Head of caudate nucleus (tissue), 42 donors: ENCODE measurements at places on chromosomes 16 and 17.

DNA sequence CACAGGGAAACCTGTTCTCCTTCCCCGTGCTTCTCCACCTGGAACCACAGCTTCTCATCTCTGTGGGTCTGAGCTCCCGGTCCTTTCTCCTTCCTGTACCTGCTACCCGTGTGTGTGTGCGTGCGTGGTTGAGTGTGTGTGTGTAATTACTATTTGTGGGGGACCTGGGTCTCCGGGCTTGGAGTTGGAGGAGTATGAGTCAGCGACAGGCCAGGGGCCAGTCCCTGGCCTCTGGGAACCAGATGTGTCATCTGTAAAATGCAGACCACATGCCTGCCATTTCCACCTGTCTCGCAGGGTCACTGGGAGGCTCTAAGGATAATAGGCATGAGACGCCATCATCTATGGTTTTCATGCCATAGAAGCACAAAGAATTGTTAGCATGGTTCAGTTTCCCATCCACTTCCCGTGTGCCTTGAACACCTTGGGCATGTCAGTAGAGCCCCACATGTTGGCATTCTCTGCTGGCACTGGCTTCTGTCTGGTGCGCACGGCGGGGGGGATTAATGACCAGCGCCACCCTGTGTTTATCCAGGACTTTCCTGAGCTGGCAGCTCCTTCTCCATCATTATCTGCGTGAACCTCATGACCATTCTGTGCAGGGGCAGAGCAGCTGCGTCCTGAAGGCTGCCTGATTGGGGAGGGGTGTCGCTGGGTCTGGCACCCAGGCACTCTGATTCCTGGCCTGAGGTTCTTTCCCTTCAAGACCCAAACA lies 1.5 kb downstream of the ZNF205 start:
- no peak for DNase-seq

DNA sequence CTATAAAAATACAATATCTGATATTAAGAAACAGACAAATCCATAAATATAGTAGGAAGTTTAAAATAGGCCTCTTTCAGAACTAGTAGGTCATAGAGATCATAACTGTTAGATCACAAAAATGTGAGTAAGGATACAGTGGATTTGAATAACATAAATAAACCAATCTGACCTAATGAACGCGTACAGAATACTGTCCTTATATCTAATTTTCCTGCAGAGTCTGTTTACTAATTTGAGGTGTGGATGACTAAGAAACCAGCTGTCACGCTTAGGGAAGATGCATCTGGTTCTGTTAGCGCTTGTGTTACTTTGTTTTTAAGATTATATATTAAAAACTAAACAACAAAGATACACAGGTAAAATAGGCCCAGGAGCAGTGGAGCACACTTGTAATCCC lies 14.8 kb downstream of the CPD start:
- no peak for DNase-seq

GRCh38 chr17:75115555-75115954 lies 5.8 kb downstream of the ARMC7 start:
- no peak for DNase-seq

GRCh38 chr16:71537643-71538042 lies 11.4 kb downstream of the CHST4 start:
- peak; percentile 36 for DNase-seq

DNA sequence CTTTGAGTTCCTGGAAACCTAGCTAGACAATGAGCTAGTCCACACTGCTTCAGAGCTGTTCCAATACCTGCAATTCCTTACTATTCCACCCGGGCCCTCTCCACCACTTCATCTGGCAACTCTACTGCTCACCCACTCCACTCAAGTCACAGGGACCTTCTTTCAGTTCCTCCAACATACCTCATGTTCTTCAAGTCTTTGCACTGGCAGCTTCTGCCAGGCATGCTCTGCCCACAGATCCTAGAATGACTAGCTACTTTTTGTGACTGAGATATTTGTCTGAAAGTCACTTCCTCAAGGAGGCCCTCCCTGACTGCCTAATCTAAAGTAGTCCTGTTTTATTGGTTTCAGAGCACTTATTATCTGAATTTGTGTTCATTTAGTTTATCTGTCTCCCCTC lies 86.4 kb downstream of the TEX14 start:
- DNase-seq = no peak

- DNase-seq = no peak
Measured at GRCh38 chr17:42252597-42253550, 23.3 kb downstream of the STAT5B start.

DNA sequence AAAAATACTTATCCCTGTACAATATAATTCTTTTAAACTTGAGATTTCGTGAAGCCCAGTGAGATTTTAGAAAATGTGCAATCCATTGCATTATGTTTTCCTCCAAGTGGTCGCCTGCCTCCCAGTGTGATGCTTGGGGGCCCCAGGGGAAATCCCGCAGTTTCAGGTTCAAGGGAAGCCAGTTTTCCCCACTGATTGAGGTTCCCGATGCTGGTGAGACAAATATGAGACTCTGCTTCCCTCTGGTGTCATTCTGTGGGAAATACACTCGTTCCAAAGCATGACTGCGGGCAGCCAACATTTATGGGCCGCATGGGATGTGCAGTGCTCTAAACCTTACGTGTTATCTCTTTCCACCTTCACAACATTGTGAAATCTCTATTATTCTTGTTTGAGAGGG lies 200.8 kb downstream of the PRKCB start:
- DNase-seq = no peak

- peak; percentile 62 for DNase-seq
Measured at GRCh38 chr16:5490499-5490898, 392.9 kb upstream of the EEF2KMT start.

DNA sequence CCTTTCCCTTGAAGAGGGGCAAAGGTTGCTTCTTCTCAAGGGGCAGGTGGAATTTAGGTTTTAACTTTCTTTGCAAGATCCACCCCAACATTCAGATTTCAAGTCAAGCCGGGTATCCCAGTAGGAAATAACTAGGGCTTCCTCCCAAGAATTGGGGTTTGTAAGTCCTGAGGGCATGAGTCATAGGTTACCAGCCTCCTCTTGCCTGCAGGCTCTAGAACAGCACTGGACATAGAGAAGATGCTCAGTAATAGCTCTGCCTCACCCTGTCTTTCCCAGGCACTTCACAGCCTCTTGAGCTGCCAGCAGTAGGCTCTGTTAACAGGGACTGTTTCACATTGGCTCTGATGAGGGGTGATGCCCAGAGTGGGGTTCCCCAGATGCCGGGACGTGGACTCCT lies 35.8 kb upstream of the ZFP90 start:
- DNase-seq = no peak

DNA sequence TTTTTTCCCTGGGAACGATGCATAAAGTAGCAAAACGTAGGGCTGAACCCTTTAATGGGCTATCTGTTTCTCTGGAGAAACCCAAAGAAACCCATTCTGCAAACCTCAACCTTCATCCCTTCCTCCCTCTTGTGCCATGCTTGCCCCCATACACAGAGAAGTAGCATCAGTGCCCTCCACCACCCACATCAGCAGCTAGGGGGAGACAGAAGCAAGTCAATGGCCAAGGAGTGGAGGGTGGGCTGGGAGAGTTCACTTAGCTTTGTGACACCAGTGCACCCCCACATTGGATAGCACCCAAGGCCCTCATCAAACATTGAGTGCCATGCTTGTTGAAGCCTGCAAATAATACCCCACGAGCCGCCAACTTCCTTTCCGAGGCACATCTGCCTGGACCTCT lies 282.4 kb downstream of the ABCC12 start:
- DNase-seq = no peak

- peak; percentile 41 for DNase-seq
Measured at GRCh38 chr17:57422574-57423164, 166.3 kb downstream of the MSI2 start.

DNA sequence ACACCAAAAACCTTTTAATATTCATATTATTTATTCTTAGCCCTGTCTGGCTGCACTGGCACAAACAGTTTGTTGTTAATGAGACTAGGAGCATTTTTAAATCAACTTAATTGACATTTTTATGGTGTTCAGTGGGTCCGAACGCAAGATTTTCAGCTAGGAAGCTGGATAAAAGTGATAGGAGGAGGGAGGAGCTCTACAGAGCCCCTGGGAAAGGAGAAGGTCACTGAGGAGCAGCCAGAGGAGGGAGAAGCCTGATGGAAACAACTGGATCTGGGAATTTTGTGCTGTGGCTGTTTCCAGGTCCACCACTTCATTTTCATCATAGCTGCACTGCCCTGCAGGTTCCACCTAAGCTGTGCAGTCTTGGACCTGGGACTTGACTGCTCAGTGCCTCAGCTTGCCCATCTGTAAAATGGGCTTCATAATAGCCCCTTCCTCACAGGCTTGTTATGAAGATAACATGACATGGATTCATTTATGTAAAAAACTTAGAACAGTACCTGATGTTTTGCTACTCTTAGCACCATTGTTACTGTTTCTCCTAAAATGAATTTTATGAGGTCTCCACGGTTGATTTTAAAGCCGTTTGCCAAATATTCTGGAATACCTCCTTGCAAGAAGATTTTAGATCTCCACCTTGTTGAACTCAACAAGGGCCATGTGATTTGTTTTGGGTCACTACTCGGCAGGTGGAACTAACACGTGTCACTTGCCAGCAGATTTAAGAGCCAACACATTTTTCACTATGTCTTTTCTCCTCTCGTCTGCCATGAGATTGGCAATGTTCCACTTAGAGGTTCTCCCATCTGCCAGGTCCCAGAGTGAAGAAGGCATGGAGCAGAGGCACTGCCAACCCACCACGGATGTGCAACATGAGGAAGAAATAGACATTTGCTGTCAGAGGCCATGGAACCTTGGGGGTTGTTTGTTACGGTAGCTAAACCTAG lies 18.7 kb upstream of the GRIN2A start:
- DNase-seq = no peak

GRCh38 chr16:74896389-74897370 lies 88.2 kb downstream of the WDR59 start:
- DNase-seq = no peak

- no peak for DNase-seq
Measured at GRCh38 chr16:25151996-25152395, 40.5 kb downstream of the LCMT1 start.

- DNase-seq = no peak
Measured at GRCh38 chr16:12868788-12869187, 32.6 kb upstream of the SHISA9 start.

- DNase-seq = no peak
Measured at GRCh38 chr17:81878294-81878693, 7.2 kb upstream of the ARHGDIA start.

DNA sequence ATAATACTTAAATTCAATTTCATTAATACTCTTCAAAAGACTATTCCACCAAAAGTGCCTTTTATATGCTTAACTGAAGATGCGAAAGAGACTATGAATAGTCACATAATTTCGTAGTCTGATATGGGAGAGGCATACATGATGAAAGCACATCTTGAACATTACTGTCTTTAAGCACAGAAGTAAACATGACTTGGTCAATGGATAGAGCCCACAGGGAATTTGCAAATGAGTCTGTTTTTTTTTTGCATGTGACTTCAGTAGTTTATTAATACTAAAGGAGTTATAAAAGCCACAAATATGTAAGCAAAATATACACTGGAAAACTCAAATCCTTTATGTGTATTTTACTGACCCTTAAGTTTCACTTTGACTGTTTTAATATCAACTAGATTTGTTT lies 15.9 kb downstream of the ADPRM start:
- DNase-seq = no peak
